ENCODE measurements at places on chromosomes 2 and 18.

DNA sequence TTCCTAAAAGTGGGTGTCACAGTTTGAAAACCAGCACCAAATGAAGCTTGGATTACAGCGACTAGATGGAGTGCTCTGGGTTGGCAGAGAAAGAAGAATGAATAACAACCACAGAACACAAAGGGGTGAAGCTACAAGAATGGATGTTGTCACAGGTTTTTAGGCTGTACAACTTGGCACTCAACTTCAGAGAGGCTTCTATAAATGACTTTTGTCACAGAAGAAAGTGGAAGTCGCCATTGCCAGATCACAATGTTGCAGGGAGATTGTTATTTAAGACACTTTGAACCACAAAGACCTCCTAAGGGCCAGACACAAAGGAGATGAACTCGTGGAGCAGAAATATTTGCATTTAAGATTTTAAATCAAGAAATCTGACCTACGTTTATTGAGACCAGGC, 354.2 kb downstream of the CDH7 start:
- DNase-seq, result no peak

- no peak for DNase-seq
Measured at GRCh38 chr18:79529991-79530390, 134.3 kb downstream of the NFATC1 start.

GRCh38 chr18:49098386-49098785, 147.6 kb upstream of the SMAD7 start:
- DNase-seq, result no peak

DNA sequence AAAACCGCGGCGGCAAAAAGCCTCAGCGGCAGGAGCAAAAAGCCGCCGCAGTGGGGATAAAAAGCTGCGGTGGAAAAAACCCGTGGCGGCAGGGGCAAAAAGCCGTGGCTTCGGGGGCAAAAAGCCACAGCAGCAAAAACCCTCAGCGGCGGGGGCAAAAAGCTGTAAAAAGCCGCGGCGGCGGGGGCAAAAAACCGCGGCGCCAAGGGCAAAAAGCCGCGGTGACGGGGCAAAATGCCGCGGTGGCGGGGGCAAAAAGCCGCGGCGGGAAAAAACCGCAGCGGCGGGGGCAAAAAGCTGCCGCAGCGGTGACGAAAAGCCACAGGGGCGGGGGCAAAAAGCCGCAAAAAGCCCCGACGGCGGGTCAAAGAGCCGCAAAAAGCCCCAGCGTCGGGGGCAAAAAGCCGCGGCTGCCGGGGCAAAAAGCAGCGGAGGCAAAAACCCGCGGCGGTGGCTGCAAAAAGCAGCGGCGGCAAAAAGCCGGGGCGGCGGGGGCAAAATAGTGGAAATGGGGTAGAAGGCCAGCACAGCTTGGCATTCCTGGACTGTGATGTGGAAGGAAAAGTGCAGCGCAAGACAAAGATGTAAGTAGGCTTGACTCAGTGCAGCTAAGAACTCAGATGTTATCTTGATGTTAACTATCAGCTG, 151.8 kb downstream of the ANKRD30BL start:
- no peak for DNase-seq

DNA sequence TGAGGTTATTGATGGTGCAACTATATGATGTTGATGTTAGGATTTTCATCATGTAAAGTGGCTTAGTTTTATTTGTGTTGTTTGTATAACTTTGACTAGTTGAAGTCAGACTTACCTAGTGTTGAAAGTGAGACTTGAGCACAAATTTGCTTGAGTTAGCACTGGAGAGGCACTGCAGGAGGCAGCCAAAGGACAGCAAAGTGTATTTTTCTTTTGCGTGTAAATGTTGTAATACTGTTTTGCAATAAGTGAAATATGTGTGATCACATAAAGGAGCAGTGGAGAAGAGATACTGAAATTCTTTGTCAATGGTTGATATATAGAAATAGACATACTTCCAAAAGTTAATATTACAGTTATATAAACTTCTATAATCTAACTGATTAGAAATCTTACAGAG, 332.0 kb upstream of the RAB12 start:
- DNase-seq, result no peak

GRCh38 chr2:46098621-46099062, 198.6 kb upstream of the EPAS1 start:
- DNase-seq, result no peak

DNA sequence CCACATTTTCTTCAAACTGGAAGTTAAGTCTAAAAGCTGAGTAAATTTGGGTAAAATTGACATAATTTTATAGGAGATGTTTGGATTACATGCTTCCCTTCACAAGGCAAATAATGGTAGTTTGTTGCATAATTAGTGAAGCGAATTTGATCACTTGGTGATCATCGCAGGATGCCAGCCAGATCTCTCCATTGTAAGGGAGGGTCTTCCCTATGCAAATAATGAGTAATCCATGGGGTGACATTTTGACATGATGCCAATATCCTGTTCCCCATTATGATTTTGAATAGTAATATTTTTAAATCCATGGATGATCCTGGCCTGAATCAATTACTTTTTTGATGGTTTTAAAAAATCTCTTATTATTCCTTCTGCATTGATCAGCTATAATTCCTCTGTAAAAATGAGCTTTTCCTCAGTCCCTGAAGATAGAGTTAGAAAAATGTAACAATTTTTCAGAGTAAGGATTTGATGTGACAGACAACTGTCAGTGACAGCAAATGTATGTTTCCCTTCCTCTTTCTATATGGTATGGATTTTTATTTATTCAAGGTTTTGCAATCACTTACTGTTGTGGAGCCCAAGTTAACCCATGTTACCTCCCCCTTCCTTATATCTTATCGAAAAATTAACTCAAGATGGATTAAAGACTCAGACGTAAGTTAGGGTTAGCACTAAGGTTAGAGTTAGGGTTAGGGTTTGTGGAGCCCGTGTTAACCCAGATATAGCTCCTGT, 21.4 kb downstream of the CCL20 start:
- no peak for DNase-seq

DNA sequence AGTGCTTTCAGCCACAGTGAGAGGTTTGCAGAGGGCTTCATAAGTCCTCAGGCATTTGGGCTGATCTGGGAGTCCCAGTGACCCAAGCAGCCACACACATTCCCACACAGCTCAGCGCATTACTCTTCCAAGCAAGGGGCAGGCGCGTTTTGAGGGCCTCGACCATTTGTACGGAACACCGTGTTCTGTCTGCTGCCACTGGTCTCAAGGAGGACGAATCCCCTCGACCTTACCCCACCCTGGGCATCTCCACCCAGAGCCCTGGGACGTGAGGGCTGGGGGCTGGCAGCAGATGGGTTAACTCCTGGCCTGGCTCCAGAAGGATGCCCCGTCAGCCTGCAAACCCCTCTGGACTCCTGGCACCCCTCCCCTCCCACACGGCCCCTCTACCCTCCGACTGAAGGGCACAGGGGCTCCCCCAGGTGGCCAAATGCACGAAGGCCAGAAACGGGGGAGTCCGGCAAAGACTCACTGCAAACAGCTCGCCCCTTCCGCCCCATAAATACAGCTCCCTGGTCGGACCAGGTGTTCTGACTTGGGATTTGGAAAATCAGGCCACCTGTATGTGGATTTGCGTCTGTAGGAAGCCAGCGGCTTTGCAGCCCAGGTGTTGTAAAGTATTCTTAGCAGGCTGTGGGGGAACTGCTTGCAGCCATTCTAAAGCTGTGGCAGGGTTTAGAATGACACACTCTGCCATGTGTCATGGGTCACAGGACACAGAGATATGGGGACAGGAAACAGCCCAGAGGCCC, 33.6 kb upstream of the PTMA start:
- peak; percentile 65 for DNase-seq
